ENCODE measurements at places on chromosomes 11 and 22. TPM values are rescaled to one million over a fixed set of nuclear protein-coding genes. Genes with fewer than 3 reads are reported as not detected.
A peak's percentile ranks its signal among the peaks of the same experiment; 100 is the strongest.

Gene CHRDL2
- not detected for total RNA-seq

Gene CHKA
- 40.9 TPM for total RNA-seq

Gene SLC17A6
- not detected for total RNA-seq

Gene OR51D1
- total RNA-seq = not detected

Gene CNTF
- total RNA-seq = 1.1 TPM

GRCh38 chr11:68358416-68358815, 46.0 kb downstream of the LRP5 start:
- H3K4me3 ChIP-seq = no peak overlapping the region
- H3K36me3 ChIP-seq = no peaks in the 10 kb centered on the region
- no peak overlapping the region for H3K27ac ChIP-seq
- H3K4me1 ChIP-seq = peaks cover 12% of the 10 kb centered on the region

- no peak overlapping the region for H3K27ac ChIP-seq
- no peak overlapping the region for H3K4me3 ChIP-seq
- H3K27me3 ChIP-seq = no peaks in the 10 kb centered on the region
- no peak for DNase-seq
Observed at GRCh38 chr11:1752907-1753228, 2.5 kb upstream of the IFITM10 start.

DNA sequence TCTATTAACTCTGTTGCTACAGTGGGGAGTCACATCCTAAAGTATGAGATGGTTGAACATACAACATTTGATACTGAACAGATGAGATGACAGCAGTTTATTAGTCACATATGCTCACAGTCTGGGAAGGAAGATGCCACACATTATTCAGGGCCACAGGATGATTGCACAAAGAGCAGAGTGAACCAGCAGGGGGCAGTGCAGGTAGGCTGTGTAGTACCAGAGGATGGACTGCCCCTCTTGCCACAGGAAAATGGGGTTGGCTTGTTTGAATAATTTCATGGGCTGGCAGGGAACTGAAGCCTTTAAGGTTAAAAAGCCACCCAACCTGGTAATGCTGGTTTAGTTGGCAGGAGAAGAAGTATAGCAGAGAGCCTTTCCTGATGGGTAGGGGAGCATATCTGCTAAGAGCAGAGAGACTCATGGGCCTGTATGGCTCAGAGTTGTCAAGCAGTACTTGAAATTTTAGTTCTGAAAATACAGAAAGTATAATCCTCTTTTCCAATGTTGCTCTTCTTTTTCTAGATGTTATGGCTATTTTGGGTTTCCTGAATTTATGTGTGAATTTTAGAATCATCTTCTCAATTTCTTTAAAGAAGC, 180.4 kb upstream of the B3GAT1 start:
- H3K36me3 ChIP-seq = no peaks in the 10 kb centered on the region
- H3K27me3 ChIP-seq = no peaks in the 10 kb centered on the region
- no peaks in the 10 kb centered on the region for H3K4me1 ChIP-seq
- no peak for DNase-seq
- H3K4me3 ChIP-seq = no peak overlapping the region
- no peak overlapping the region for H3K27ac ChIP-seq

- no peak overlapping the region for H3K4me3 ChIP-seq
- H3K27me3 ChIP-seq = no peaks in the 10 kb centered on the region
- H3K27ac ChIP-seq = peak overlapping the region; percentile 57
- H3K4me1 ChIP-seq = peaks cover 9% of the 10 kb centered on the region
- no peak for DNase-seq
- H3K36me3 ChIP-seq = no peaks in the 10 kb centered on the region
Observed at GRCh38 chr11:68942751-68943271, 38.0 kb downstream of the MRGPRD start.

DNA sequence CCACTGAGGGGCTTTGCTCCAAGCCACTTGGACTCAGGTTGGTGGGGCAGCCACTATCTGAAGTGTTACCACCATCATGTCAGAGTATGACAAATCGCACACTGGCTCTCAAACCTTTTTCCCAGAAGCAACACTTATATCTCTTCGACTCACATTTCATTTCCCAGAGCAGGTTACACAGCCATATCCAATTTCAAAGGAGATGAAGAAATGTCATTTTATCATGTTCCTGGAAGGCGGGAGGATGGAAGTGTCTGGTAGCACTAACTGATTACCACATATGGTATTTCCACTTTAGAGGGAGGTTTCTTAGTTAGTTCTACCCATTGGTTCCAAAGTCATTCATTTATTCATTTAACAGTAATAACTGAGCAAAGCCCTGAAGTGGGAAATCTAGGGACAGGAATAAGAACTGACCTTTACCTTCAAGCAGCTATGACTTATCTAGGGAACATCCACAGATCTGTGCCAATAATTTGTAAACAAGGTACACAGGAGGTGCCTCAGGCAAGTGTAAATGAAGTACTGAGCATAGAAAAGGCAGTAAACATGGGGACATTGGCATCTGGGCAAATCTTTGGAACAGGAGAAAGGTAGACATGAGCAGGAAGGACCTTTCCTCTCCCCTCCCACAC, 54.9 kb upstream of the LRRC55 start:
- H3K4me1 ChIP-seq = no peaks in the 10 kb centered on the region
- H3K4me3 ChIP-seq = no peak overlapping the region
- DNase-seq = no peak
- no peaks in the 10 kb centered on the region for H3K27me3 ChIP-seq
- H3K27ac ChIP-seq = no peak overlapping the region

- H3K27me3 ChIP-seq = no peaks in the 10 kb centered on the region
- H3K4me1 ChIP-seq = peaks cover 4% of the 10 kb centered on the region
- H3K27ac ChIP-seq = no peak overlapping the region
- no peak for DNase-seq
- H3K36me3 ChIP-seq = no peaks in the 10 kb centered on the region
Observed at GRCh38 chr22:24390576-24390975, 36.8 kb upstream of the ADORA2A start.

GRCh38 chr11:78371221-78371891, 46.3 kb downstream of the GAB2 start:
- no peak overlapping the region for H3K4me3 ChIP-seq
- DNase-seq = no peak
- H3K27me3 ChIP-seq = no peaks in the 10 kb centered on the region
- no peaks in the 10 kb centered on the region for H3K36me3 ChIP-seq
- no peak overlapping the region for H3K27ac ChIP-seq

DNA sequence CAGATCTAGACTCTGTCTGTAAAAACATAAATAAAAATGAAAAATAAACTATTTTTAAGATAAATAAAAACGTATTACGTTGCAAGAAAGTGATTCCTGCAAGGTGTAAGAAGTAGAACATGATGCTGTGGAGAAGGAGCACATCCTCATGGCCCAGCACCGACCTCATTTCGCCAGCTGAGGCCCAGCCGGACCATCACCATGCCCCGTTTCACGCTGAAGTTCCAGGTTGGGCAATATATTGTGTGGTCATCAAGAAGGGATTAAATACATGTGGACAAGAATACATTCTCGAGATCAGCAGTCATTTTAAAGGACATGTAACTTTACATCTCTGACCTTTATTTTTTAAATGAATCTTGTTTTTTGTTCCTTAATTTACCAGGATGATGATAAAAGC, 20.7 kb upstream of the CTTN start:
- H3K36me3 ChIP-seq = no peaks in the 10 kb centered on the region
- no peak overlapping the region for H3K27ac ChIP-seq
- no peaks in the 10 kb centered on the region for H3K27me3 ChIP-seq
- peaks cover 2% of the 10 kb centered on the region for H3K4me1 ChIP-seq
- DNase-seq = no peak

DNA sequence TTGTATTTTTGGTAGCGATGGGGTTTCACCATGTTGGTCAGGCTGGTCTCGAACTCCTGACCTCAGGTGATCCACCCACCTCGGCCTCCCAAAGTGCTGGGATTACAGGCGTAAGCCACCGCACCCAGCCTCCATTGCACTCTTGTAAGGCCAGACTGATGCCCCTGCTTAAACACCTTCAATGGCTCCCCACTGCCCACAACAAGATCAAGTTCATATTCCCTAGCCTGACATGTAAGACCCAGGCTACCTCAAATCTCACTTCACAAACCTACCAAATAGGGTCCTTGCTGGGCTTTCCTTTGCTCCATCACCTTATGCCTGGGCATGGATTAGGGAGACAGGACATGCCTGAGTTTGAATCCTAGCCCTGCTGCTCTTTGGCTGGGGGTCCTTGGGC, 13.1 kb downstream of the UQCR10 start:
- no peak overlapping the region for H3K27ac ChIP-seq
- no peak overlapping the region for H3K4me3 ChIP-seq
- H3K27me3 ChIP-seq = no peaks in the 10 kb centered on the region
- DNase-seq = no peak
- H3K4me1 ChIP-seq = peaks cover 5% of the 10 kb centered on the region

GRCh38 chr11:61021661-61022212, 50.3 kb downstream of the CD6 start:
- H3K4me3 ChIP-seq = no peak overlapping the region
- H3K27me3 ChIP-seq = no peaks in the 10 kb centered on the region
- no peak overlapping the region for H3K27ac ChIP-seq

DNA sequence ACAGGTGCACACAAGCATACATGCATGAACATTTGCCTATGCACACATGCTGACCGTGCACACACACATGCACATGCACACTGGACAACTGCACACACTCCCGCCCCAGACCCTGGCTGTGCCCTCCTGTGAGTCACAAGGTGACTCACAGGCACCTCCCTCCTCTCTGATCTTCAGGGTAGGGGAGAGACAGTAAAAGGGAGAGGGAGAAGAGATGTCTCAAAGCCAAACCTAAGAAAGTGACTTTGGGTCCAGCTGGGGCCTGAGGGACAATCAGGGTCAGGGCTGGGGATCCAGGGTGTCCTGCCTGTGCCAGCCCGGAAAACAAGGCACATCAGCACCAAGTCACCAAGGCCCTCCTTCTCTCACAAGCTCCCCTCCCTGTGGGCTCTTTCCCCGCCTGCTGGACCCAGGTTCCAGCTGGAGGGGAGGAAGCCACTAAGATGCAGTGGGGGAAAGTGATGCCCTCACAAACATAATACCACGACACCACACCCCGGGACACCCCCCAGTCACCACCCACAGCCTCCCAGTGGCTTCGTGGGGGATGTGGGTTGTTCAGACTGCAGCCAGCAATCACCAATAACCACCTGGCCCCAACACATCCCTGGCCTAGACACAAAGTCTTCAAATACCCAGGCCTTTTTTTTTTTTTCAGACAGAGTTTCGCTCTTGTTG, 39.3 kb downstream of the PDGFB start:
- no peaks in the 10 kb centered on the region for H3K4me1 ChIP-seq
- H3K36me3 ChIP-seq = no peaks in the 10 kb centered on the region
- no peak overlapping the region for H3K4me3 ChIP-seq
- H3K27me3 ChIP-seq = no peaks in the 10 kb centered on the region

DNA sequence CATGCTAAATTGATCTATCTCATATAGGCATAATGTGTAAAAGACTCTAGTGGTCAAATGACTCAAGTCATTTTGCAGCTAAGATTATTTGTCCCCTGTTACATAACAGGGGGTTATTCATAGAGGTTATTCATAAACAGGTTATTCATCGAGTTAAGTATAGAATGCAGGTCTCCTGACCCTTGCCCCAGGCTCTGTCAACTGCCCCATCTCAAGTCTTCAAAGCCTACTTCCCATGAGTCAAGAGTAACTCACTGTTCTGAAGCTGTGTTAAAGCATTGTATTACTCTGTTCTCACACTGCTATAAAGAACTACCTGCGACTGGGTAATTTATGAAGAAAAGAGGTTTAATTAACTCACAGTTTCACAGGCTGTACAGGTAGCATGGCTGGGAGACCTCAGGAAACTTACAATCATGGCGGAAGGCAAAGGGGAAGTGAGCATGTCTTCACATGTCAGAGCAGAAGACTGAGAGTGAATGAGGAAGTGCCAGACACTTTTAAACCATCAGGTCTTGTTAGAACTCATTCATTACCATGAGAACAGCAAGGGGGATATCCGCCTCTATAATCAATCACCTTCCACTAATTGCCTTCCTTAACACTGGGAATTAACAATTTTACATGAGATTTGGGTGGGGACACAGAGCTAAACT, 226.2 kb upstream of the BLID start:
- H3K4me3 ChIP-seq = no peak overlapping the region
- H3K27ac ChIP-seq = no peak overlapping the region
- H3K27me3 ChIP-seq = no peaks in the 10 kb centered on the region
- H3K4me1 ChIP-seq = no peaks in the 10 kb centered on the region

DNA sequence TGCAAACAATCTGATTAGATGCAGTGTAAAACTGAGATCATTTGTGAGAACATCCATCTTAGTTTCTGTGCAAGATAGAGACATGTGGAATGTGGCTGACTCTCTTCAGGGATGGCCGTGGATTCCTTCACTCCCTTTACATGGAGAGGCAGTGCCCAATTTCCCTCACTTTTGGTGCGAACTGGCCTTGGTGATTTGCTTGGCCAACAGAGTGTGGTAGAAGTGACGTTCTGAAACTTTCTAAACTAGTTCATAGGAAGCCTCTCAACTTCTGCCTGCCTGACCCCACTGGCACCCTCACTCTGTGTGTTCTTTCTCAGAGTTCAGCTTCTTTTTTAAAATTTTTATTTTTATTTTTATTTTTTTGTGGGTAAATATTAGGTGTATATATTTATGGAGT, 9.9 kb upstream of the SYT13 start:
- H3K36me3 ChIP-seq = no peaks in the 10 kb centered on the region
- no peaks in the 10 kb centered on the region for H3K27me3 ChIP-seq
- no peak overlapping the region for H3K4me3 ChIP-seq
- H3K27ac ChIP-seq = no peak overlapping the region
- no peaks in the 10 kb centered on the region for H3K4me1 ChIP-seq
- DNase-seq = no peak

DNA sequence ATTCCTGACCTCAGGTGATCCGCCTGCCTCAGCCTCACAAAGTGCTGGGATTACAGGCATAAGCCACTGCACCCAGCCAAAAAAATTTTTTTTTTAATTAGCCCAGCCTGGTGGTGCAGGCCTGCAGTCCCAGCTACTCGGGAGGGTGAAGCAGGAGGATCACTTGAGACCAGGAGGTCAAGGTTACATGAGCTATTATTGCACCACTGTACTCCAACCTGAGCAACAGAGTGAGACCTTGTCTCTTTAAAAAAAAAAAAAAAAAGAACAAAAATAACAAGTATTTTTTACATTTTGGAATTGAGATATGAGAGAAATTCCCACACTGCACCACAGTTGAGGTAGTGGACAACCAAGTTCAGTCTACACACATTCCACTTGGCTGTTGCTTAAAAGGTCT, 13.6 kb upstream of the L3MBTL2 start:
- no peaks in the 10 kb centered on the region for H3K27me3 ChIP-seq
- H3K36me3 ChIP-seq = no peaks in the 10 kb centered on the region
- no peak overlapping the region for H3K4me3 ChIP-seq
- H3K27ac ChIP-seq = no peak overlapping the region
- DNase-seq = no peak
- H3K4me1 ChIP-seq = peaks cover 6% of the 10 kb centered on the region

- H3K36me3 ChIP-seq = no peaks in the 10 kb centered on the region
- no peaks in the 10 kb centered on the region for H3K4me1 ChIP-seq
- H3K27me3 ChIP-seq = no peaks in the 10 kb centered on the region
- no peak overlapping the region for H3K27ac ChIP-seq
Observed at GRCh38 chr11:109512680-109513079, 90.7 kb downstream of the C11orf87 start.

- H3K27ac ChIP-seq = no peak overlapping the region
- H3K4me3 ChIP-seq = no peak overlapping the region
- peaks cover 3% of the 10 kb centered on the region for H3K4me1 ChIP-seq
Observed at GRCh38 chr11:47499161-47499560, 50.2 kb upstream of the RAPSN start.
